ENCODE measurements at places on chromosomes 1 and 21. TPM values are rescaled to one million over a fixed set of nuclear protein-coding genes. Genes with fewer than 3 reads are reported as not detected.
A peak's percentile ranks its signal among the peaks of the same experiment; 100 is the strongest.

Gene GPR61
- 0.50 TPM for total RNA-seq

GRCh38 chr1:14742181-14742980 lies 143.9 kb downstream of the KAZN start:
- peak; percentile 64 for DNase-seq

Gene TEDDM1
- total RNA-seq = not detected

DNA sequence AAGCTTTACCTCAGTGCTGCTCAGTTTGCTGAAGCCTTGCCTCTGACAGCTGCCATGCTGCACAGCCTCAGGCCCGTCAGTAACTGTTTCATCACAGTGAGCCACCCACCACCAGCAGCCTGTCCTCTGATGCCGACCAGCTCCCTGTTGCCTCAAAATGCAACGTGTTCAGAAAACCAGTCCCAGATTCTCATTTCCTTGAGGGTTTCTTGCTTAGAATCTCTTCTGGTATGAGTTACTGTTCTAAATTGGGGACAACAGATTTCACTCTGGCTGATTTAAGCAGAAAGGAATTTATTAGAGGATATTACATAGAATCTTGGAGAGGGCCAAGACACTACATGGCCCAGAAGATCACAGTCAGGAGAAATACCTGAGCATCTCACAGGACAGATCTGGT lies 11.0 kb downstream of the UBL4B start:
- DNase-seq = no peak

Gene PALMD
- total RNA-seq = 21.7 TPM

Gene CLCC1
- total RNA-seq = 31.5 TPM

DNA sequence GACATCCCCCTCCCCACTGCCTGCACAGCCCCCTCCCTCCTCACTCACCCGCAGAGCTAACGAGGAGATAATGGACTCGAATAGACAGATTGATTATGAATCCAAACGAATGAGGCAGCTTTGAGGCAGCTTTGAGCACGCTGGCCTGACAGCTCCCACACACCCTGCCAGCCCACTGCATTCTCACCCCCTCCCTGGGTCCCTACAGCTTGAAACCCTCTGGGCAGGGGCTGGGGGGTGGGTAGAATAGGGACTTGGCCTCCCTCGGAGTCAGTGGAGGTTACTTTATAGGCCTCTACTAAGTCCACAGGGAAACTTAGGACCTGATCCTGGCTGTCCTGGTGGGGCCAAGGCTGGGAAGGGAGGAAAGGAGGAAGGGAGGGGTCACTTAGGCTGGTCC lies 1.9 kb downstream of the NTRK1 start:
- DNase-seq = no peak

Gene KCNAB2
- total RNA-seq = 3.7 TPM

GRCh38 chr1:16235944-16236510 lies 956 bp downstream of the CPLANE2 start:
- no peak for DNase-seq

DNA sequence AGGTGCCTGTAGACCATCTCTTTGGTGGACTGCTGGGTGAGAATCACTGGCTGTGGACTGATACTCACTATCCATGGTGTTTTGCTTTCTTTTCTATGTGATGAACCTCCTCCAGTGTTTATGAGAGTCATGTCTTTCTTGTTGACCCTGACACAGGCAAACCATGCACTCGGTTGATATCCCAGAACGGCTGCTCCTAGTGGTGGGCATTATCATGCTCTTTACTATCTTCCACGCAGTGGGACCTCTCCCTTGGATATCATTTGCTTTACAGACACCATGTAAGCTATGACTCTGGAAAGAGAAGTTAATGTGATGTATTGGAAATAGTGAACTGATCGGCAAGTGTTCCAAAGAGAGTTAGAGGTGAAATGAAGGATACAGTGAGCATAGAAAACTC lies 1455.6 kb downstream of the BRINP3 start:
- no peak for DNase-seq

Gene MIXL1
- not detected for total RNA-seq

- DNase-seq = no peak
Measured at GRCh38 chr21:38424305-38425019, 73.8 kb downstream of the ERG start.

- no peak for DNase-seq
Measured at GRCh38 chr1:226762055-226762454, 23.0 kb upstream of the ITPKB start.

DNA sequence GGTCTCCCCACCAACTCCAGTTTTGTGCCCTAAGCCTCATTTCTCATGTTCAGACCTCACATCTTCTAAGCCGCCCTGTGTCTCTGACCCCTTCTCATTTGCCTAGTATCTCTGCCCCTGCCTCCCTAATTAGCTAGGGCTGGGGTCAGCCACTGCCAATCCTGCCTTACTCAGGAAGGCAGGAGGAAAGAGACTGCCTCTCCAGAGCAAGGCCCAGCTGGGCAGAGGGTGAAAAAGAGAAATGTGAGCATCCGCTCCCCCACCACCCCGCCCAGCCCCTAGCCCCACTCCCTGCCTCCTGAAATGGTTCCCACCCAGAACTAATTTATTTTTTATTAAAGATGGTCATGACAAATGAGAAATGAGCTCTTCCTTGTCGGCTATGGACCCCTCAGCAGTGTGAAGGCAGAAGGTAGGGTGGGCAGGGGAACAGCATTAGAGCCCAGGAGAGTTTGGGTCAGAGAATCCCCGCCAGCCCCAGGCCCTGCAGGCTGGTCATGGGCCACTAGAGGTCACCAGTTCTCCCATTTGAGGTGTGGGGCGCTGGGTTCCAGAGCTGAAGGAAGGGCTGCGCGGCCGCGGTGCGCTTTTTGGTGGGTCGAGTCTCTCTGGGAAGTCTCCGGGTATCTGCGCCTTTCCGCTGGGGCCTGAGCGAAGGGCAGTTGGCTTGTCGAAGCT lies 11.5 kb downstream of the ADAMTSL4 start:
- peak; percentile 94 for DNase-seq
